ENCODE measurements at places on chromosomes 4 and X. TPM values are rescaled to one million over a fixed set of nuclear protein-coding genes. Genes with fewer than 3 reads are reported as not detected.

DNA sequence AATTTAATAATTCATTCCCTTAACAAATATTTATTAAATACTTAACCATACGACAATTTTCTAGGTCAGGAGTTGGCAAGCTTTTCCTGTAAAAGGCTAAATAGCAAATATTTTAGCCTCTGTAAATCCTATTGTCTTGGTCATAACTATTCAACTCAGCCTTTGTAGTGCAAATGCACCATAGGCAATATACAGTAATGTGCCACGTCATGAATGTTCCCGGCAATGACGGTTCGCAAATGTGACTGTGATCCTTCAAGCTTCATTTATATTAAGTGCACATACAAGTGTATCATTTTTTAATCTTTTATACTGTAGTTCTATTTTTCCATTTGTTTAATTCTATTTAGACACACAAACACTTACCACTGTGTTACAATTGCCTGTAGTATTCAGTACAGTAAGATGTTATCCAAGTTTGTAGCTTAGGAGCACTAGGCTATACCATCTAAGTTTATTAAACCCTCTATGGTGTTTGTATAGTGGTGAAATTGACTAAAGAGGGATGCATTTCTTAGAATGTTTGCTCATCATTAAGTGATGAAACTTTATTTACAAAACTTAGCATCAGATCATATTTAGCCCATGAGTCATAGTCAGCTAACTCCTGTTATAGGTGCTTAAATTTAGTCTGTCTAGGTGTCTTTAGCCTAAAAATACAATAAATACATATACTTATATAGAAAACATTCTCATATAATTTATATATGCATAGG, 553.6 kb downstream of the STPG2 start:
- DNase-seq: no peak
- no peaks in the 10 kb centered on the region for H3K4me1 ChIP-seq
- H3K4me3 ChIP-seq: no peak overlapping the region
- H3K27me3 ChIP-seq: no peaks in the 10 kb centered on the region

Gene DKK2
- 1.6 TPM for total RNA-seq

- H3K27ac ChIP-seq: no peak overlapping the region
- no peaks in the 10 kb centered on the region for H3K4me1 ChIP-seq
- DNase-seq: peak; percentile 60
These were observed 164.9 kb downstream of the DHX15 start for GRCh38 chr4:24419181-24420034.

Gene AR
- total RNA-seq: 29.1 TPM

GRCh38 chr4:64417974-64418373, 8.7 kb upstream of the TECRL start:
- no peak overlapping the region for H3K4me3 ChIP-seq
- DNase-seq: no peak
- no peaks in the 10 kb centered on the region for H3K36me3 ChIP-seq

DNA sequence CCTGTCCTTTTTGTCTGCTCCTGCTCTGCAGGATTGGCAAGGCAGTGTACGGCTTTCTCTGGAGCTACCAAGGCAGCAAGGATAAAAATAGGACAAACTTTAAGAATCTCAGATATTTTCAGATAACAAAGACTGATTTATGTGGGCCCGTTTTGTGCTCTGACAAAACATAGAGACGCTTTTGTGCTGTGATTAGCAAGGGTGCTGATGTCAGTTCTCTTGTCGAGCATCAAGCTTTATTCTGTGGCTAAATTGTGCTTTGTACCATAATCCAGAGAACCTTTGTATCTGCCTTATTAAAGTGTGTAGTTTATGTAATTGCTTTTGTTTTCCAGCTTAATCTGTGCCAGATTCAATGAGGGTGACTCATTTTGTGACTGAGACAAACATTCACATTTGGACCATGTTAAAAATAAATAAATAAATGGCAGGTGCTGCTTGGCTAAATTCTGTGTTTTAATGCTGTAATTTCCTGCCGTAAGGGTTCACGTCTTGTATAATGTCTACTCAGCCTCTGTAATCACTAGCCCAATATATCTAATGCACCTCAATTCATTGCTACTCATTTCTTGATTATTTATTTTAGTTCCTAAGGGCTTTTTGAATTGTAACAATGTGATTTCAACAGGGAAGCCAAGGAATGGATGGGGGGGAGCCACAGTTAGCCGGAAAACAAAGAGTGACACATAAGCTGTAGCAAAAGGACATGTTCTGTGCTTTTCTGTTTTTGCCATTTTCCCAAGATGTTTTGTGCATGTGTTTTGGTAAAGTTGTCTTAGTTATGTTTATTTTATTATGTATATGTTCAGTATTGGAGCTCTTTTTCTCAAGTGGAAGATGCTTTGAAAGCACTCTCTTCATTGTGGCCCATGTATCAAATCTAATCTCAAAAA, 75.1 kb downstream of the GAB1 start:
- no peaks in the 10 kb centered on the region for H3K27me3 ChIP-seq
- no peaks in the 10 kb centered on the region for H3K36me3 ChIP-seq
- no peak overlapping the region for H3K4me3 ChIP-seq
- no peak for DNase-seq
- peak overlapping the region; percentile 40 for H3K27ac ChIP-seq

Gene BTK
- 19.7 TPM for total RNA-seq

Gene ARSJ
- total RNA-seq: 10.7 TPM
